ENCODE measurements at places on chromosomes 4 and X. TPM values are rescaled to one million over a fixed set of nuclear protein-coding genes. Genes with fewer than 3 reads are reported as not detected.
A peak's percentile ranks its signal among the peaks of the same experiment; 100 is the strongest.

DNA sequence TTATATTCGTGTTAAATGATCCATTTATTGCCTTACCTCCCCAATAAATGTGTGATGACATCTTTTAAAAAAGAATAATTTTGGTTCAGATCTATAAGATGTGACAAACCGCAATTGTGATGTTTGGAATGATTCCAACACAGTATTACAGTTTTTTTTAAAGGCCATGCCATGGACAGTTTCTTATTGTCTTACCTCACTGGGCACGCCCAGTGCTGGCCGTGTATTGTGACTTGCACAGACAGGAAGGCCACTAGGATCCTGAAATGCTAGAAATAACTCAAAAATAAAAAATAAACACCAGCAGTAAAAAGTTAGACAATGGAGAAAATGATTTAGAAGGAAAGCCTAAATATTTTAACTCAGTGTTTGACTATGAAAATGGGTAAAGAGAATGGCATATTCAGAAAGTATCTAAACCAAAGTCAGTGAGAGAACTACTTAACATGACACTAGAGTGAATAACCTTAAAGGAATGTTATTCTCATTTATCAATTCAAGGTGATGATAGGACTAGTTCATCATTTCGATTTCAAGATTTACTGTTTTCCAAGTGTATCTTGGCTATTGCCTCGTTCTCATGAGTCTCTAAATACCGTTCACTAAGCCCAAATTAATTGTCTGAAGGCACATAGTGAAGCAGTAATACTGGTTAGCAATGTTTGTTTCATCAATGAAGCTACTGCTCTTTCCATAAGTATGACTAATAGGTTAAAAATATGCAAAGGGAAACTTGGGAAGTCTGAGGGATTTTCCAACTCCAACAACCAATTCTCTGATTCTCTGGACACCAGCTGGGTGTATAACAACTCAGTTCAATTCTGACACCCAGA lies 46.1 kb upstream of the VEGFC start:
- H3K36me3 ChIP-seq: no peaks in the 10 kb centered on the region
- no peaks in the 10 kb centered on the region for H3K27me3 ChIP-seq
- no peaks in the 10 kb centered on the region for H3K4me1 ChIP-seq
- H3K4me3 ChIP-seq: no peak overlapping the region
- DNase-seq: no peak
- no peak overlapping the region for H3K27ac ChIP-seq

DNA sequence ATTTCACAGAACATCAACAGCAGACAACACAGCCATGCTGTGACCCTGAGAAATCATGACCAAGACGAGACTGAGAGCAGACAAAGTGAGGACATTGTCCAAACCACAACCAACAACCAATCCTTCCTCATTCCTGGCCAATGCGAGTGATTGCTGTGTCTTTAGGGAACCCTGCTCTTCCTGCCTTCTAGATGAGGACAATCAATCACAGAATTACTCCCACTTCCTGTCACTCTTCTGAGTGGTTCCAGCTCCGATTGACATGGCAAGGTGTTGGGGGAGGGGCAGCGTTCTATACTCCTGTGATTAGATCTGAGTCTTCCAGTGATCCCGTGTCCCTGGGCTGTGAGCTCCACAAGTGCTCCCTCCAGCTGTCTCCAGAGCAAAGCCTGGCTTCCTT lies 227.8 kb downstream of the STIM2 start:
- H3K27ac ChIP-seq: no peak overlapping the region
- no peak overlapping the region for H3K4me3 ChIP-seq
- H3K36me3 ChIP-seq: peaks cover 2% of the 10 kb centered on the region
- H3K4me1 ChIP-seq: peaks cover 10% of the 10 kb centered on the region
- DNase-seq: no peak
- H3K27me3 ChIP-seq: peaks cover 94% of the 10 kb centered on the region

DKK2 gene
- not detected for total RNA-seq

RBM47 gene
- 0.91 TPM for total RNA-seq

- H3K4me3 ChIP-seq: peak overlapping the region; percentile 70
- H3K27me3 ChIP-seq: peaks cover 91% of the 10 kb centered on the region
- DNase-seq: no peak
- no peak overlapping the region for H3K27ac ChIP-seq
Observed at GRCh38 chr4:54228056-54228527, 1.0 kb upstream of the PDGFRA start.

MTCP1 gene
- total RNA-seq: 18.0 TPM

DNA sequence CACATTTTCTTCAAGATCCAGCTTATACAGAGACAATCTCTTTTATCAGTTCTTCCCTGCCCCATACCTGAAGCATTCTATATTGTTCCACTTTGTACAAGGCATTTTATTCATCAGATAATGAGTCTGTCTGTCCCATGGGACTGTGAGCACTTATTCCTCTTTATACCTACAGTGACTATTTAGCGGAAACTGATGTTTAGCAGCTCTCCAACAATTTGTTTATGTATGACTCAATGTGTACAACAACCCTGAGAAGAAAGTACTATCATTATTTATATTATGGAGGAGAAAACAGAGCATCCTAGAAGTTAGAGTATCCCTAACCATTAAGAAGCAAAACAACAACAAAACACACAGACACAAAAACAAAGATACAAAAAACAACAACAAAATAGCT lies 306.5 kb downstream of the PRDM5 start:
- no peak overlapping the region for H3K4me3 ChIP-seq
- no peaks in the 10 kb centered on the region for H3K4me1 ChIP-seq
- H3K27ac ChIP-seq: no peak overlapping the region
- no peaks in the 10 kb centered on the region for H3K36me3 ChIP-seq
- no peak for DNase-seq

DNA sequence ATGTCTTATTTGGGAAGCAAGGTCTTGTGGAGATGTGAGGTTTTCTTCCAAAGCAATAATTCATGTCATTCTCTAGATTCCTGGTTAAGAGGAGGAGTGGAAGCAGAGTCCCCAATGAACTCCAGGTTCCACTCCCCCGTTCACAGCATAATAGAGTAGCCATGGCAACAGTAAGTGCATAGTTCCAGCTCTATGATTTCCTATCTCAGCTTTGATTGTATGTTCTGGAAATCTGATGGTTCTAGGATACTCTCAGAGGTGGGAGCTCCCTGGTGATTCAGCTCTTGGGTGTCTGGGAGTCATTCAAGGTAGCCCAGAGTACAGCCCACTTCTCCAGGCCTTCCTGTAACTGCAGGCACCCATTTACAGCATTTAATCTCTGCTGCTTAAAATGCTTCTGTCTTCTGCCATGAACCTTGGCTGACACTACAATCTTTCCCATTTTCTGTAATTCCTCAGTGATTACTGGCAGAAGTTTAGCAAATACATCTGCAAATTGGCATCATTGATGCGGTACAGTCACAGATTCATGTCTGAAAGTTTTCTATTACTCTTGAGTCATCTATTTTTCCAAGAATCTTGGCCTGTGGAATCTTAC lies 242.0 kb downstream of the MAPK10 start:
- no peak overlapping the region for H3K4me3 ChIP-seq
- no peaks in the 10 kb centered on the region for H3K4me1 ChIP-seq
- DNase-seq: no peak
- H3K27ac ChIP-seq: no peak overlapping the region
- H3K27me3 ChIP-seq: no peaks in the 10 kb centered on the region
- no peaks in the 10 kb centered on the region for H3K36me3 ChIP-seq

- no peaks in the 10 kb centered on the region for H3K4me1 ChIP-seq
- H3K27me3 ChIP-seq: peaks cover 16% of the 10 kb centered on the region
- no peak overlapping the region for H3K27ac ChIP-seq
- no peak for DNase-seq
- H3K4me3 ChIP-seq: no peak overlapping the region
Observed at GRCh38 chr4:114316789-114317188, 281.8 kb upstream of the UGT8 start.

DNA sequence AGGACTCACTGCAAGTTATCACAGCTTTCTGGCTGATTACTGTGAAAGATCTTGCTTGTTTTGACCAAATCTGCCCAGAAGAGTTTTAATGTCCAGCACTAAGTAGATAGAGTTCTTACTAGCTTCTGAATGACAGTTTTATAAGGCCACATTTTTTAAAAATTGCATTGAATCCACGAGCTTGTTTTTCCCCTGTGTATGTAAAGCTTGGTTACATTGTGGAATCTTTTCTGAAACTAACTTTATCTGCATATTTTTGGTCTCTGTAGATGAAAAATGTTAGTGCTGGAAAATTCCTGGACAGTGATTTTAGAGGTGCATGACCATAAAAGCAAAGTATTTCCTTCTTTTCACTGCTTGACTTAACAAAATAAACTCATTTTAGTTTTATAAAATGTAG lies 650.3 kb upstream of the FAM241A start:
- H3K36me3 ChIP-seq: no peaks in the 10 kb centered on the region
- no peak overlapping the region for H3K27ac ChIP-seq
- no peaks in the 10 kb centered on the region for H3K4me1 ChIP-seq
- no peaks in the 10 kb centered on the region for H3K27me3 ChIP-seq
